Dermis lymphatic vessel endothelial cell (primary cell): ENCODE measurements at places on chromosomes 1 and 21. TPM values are rescaled to one million over a fixed set of nuclear protein-coding genes. Genes with fewer than 3 reads are reported as not detected.

Gene RHEX
- total RNA-seq, result not detected in 2 replicates

Gene AMY2B
- 1.1 and 2.9 TPM in 2 replicates for total RNA-seq

Gene IVL
- total RNA-seq, result not detected in 2 replicates

Gene CHIA
- not detected in 2 replicates for total RNA-seq

Gene LRRC7
- total RNA-seq, result 0.09 and 0.11 TPM in 2 replicates

Gene OR2AJ1
- not detected in 2 replicates for total RNA-seq

Gene UBE2U
- total RNA-seq, result 0.11 TPM in 1 of 2 replicates, not detected in the other

Gene RPE65
- total RNA-seq, result not detected in 2 replicates

Gene AADACL4
- not detected in 2 replicates for total RNA-seq

Gene ADAMTS4
- 10.0 and 13.3 TPM in 2 replicates for total RNA-seq

Gene GUCA2A
- total RNA-seq, result not detected in 2 replicates

Gene CD2
- not detected in 2 replicates for total RNA-seq

Gene MAGI3
- total RNA-seq, result 10.2 and 10.5 TPM in 2 replicates

Gene PLA2G2C
- total RNA-seq, result not detected in 2 replicates

Gene VCAM1
- total RNA-seq, result 0.26 and 0.43 TPM in 2 replicates

Gene ALG14
- 1.5 and 2.3 TPM in 2 replicates for total RNA-seq

Gene WASF2
- total RNA-seq, result 31.1 and 31.7 TPM in 2 replicates

Gene KRTAP19-1
- total RNA-seq, result not detected in 2 replicates

Gene ILDR2
- under 0.01 TPM in 1 of 2 replicates, not detected in the other for total RNA-seq

Gene NUDT4B
- 8.2 and 15.7 TPM in 2 replicates for total RNA-seq

Gene FMO1
- not detected in 2 replicates for total RNA-seq

Gene PTGFRN
- 222 and 239 TPM in 2 replicates for total RNA-seq

Gene PPM1J
- total RNA-seq, result 0.43 and 0.65 TPM in 2 replicates

Gene NR5A2
- total RNA-seq, result 1.8 and 2.5 TPM in 2 replicates
